Tibial artery (tissue), 4 donors: ENCODE measurements at places on chromosomes 6 and 20.

GRCh38 chr6:137808836-137809315 is 58.2 kb upstream of the TNFAIP3 start:
- no peak for DNase-seq

DNA sequence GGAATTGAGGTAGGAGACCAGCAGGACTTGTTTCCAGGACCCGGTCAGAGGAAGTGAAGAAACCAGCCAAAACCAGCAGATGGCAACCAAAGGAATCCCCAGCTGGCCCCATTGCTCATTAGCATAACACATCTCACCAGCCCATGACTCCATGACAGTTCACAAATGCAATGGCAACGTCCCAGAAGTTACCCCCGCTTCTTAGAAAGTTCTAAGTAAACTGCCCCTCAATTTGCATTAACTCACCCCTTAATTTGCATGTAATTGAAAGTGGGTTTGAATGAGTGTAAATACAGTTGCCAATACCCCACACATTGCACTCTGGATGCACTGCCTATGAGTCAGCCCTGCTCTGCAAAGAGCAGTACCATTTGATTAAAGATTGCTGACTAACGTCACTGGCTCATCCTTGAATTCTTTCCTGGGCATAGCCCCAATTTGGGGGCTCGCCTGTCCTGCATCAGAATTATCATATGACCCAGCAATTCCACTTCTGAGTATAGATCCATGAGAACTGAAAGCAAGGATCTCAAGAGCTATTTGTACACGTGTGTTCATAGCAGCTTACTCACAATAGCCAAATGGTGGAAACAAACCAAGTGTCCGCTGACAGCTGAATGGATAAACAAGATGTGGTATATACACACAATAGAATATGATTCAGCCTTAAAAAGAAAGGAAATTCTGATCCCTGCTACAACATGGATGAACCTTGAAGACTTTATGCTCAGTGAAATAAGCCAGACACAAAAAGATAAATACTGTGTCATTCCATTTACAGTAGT is 36.4 kb downstream of the MYLK4 start:
- DNase-seq, result no peak

DNA sequence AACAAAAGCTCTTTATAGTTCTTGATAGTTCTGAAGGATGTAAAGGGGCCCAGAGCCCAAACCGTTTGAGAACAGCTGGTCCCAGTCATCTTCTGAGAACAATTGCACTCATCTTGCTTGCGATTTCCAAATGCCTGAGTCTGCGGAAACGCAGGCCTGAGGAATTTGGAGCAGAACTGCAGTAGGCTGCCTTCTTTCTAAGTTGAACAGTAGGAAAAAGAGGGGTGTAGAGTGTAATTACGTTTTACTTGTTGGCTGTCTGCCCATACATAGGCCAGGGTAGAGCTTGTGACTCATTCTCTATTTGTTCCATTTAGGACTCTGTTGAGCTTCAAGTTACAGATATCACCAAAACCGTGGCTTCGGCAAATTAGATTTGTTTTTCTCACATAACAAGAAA is 42.0 kb upstream of the KIF16B start:
- no peak for DNase-seq

GRCh38 chr20:37228082-37228481 is 33.5 kb downstream of the GHRH start:
- peak; percentile 27 for DNase-seq

DNA sequence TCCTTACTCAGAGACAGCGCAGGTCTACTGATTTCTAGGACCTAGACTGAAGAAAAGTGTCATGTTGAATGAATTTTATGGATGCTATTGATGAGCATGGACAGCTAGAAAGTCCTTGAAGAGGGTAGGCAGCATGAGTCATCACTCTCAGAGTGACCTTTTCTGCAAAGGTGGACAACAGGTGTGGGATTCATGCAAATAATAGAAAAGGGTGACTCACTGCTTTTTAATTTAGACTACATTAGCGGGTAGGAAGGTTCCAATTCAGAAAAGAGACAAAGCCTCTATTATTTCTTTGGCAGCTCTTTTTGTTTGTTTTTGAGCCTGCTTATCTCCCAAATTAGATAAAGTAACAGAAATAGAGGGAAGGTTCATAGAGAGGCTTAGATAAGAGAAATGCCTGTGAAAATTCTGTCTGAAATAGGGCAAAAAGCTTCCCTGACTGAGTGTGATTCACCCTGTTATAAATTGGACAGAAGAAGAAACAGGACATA is 191.4 kb downstream of the TENT5A start:
- DNase-seq, result no peak

GRCh38 chr20:33963751-33964150 is 30.0 kb upstream of the RALY start:
- no peak for DNase-seq

GRCh38 chr6:148244217-148244935 is 98.3 kb upstream of the SASH1 start:
- DNase-seq, result no peak

- peak; percentile 86 for DNase-seq
Observed at GRCh38 chr6:7107578-7108195, at the start of gene RREB1. Gene RREB1, plus strand, starts transcription at chr6:7107961. Its CDS starts 73,951 bp downstream, at chr6:7181912.

DNA sequence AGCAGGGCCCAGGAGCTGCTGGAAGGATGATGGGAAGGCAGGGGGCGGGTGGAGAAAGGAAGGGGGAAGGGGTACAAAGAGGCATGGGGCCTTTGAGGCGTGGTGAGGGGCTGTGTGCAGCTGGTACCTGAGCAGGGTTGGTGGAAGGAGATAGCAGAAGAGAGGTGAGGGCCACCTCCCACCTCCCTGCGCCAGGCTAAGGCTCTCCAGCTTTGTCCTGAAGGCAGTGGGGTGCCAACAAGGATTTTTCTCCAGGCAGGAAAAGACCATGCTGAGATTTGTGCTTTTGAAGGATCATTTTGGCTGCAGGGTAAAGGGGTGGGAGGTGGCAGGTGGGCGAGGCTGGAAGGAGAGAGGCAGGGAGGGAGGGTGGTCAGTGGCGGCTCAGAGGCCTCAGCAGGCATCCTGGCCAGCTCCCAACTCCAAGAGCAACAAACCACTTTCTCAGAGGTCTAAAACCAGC is 40.8 kb downstream of the NOL4L start:
- no peak for DNase-seq

GRCh38 chr6:169253337-169254238 is at the start of gene THBS2:
Gene THBS2, minus strand, starts transcription at chr6:169253846. Its CDS starts 3,062 bp downstream, at chr6:169250784.
- peak; percentile 88 for DNase-seq

GRCh38 chr6:149084808-149085556 is 232.5 kb upstream of the TAB2 start:
- no peak for DNase-seq

- DNase-seq, result no peak
Observed at GRCh38 chr20:22546344-22546743, 38.0 kb downstream of the FOXA2 start.

DNA sequence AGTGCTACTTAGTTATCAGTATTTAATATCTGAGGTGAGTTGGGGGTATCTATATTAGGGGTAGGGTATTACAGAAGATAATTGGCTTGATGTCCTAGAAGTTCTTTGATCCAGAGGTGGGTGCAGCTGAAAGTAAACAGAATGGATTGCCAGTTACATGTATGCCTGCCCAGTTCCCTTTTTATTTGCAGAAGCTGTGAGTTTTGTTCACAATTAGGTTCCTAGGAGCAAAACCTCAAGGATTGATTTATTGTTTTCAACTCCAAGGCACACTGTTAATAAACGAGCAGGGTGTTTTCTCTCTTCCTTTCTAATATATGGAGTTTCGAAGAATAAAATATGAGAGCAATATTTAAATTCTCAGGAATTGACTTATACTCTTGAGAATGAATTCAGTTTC is 129.0 kb downstream of the SULF2 start:
- DNase-seq, result no peak

- peak; percentile 33 for DNase-seq
Observed at GRCh38 chr6:160992061-160992979, 751 bp downstream of the MAP3K4 start.

DNA sequence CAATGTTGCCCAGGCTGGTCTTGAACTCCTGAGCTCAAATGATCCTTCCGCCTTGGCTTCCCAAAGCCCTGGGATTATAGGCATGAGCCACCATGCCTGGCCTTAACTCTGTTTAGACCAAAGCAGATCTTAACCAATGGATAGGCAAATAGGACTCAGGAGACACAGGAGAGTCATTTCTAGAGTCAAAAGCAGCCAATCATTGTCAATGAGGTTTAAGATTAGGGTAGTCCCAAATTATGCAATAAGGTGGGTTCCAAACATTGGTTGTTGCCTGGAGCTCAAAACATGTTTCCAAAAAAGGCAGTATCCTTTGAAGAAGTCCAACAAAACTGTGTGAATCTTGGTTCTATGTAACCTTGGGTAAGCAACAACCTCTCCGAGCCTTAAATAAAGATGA is 95.7 kb upstream of the JARID2 start:
- DNase-seq, result no peak

GRCh38 chr20:10539818-10540553 is 104.9 kb downstream of the SLX4IP start:
- DNase-seq, result no peak

DNA sequence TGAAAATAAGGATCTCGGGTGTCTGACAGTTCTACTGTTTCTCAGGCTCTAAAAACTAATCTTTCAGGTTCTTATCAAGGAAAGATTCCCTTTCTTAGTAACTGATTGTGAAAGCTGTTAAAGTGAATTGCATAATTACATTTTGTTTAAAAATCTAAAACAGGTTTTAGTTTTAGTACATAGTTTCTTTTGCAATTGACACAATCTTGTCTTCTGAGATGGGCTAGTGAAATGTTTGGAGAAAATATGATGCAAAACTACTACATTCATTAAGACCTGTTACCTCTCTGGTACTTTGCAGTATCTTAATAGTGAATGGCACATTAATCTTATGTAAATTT is 298.4 kb downstream of the UTRN start:
- no peak for DNase-seq

- no peak for DNase-seq
Observed at GRCh38 chr20:4613718-4614620, 107.7 kb upstream of the PRND start.

GRCh38 chr6:9977411-9977810 is 437.5 kb downstream of the TFAP2A start:
- no peak for DNase-seq

DNA sequence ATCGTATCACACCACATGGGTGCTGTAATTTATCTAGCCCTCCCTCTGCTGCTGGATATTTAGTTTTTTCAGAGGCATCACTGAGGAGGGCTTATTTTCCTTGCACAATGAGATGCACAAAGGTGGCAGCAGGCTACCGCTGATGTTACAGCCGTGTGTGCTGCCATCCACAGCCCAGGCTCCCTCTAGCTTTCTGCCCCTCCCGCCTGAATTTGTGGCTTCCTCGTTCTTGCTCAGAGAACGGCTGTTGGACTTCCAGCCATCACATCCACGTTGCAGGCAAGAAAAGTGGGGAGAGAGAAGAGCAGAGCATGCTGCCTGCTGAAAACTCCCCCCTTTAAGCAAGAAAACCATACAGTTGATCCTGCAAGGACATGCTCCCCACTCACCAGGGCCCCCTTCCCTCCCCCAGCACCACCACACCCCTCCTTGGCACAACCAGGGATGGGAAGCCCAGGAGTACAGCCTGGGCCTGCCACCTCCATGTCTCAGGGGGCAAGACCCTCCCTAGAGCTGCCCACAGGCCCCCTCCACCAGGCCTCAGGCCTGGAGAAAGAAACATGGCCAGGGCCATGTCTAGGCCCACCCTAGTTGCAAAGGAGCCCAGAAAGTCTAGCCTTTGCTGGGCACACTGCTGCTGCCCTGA is 102.6 kb downstream of the MRPL14 start:
- DNase-seq, result peak; percentile 29

DNA sequence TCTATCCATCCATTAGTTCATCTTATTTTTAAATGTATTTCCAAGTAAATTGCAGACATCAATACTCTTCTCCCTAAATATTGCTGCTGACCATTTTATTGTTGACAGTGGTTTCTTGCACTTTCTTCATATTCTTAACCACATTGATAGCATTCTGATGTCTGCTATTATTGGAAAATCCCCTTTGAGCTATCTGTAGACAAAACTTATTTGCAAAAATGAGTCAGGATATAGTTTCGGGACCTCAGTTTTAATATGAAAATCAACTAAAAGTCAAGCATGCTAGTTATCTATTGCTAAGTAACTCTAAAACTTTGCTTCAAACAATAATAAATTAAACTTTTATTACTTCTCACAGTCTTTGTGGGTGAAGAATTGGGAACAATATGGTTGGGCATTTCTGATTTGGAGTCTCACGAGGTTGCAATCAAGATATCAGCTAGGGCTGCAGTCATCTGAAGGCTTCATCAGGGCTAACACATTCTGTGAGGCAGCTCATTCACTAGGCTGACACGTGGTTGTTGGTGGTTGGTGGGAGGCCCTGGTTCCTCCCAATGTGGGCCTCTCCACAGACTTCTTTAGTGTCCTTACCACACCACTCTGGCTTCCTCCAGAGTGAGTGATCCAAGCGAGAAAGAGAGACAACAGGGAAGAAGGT is 32.7 kb downstream of the CD109 start:
- no peak for DNase-seq

- DNase-seq, result no peak
Observed at GRCh38 chr6:164690241-164690640, 619.2 kb downstream of the C6orf118 start.

GRCh38 chr6:12119085-12119588 is 107.0 kb downstream of the HIVEP1 start:
- DNase-seq, result no peak

- DNase-seq, result no peak
Observed at GRCh38 chr6:39157511-39157910, 42.5 kb upstream of the SAYSD1 start.

DNA sequence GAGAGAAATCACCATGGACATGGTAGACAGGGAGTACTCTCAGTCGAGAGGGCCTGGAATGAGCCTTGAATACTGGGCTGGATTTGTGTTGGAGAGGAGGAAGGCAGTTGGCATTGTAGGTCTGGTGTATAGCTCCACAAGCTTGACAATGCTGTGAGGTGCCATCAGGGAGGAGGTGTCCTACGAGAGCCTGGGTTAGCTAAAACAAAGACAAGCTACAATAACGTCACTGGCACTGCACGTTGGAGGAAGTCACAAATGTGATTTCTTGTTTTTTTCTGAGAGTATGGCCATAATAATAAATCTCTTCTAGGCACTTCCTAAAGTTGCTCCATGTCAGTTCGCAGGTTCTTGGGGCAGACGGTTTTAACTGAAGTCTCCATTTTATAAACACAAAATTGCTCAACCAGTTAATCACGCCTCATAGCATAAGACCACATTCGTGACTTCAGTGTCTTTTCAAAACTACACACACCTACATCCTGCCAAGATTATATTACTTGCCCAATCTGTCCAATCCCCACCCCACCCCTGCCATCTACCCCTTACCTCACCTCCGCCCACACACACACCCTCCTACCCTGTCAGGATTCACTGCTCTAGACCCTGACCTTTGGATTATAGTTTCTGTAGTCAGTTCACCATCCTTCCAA is 4.4 kb upstream of the HLA-DMB start:
- DNase-seq, result no peak
